ENCODE measurements at places on chromosomes 7 and 10.

DNA sequence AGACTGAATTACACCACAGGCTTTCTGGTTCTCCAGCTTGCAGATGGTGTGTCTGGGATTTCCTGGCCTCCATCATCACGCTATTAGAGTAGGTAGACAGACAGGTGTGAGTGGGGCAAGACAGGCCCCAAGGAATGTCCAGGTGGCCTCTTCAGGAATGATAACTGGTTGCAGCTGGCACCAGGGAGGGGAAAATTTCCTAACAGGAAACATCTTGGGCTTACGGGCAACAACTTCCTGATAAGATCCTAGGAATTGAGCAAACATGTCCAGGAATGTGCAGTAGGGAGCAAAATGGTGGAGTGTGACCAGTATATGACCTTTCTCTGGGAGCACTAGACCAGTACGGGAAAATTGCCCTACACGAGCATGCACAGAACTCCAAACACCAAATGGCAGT, 11.3 kb downstream of the XRCC2 start:
- DNase-seq = no peak

- DNase-seq = peak; percentile 48
Measured at GRCh38 chr10:126905776-126906703, 812 bp downstream of the DOCK1 start.

DNA sequence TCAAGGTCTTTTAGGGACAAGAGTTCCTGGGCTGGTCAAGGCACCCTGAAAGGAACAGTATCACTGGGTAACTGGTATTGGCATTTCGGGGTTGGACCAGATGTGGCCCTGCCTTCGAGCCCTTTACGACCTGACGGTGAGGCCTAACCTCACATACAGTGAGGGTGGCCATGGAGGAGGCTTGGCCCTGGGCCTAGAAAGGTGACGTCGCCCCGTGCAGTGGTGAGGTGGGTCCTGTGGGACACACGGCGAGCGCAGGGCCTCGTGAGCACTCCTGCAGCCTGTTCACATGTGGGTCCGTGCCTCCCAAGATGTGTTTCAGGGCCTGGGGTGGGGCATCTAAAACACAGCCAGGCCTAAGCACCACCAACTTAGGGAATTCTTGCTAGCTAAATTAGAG, 36.1 kb downstream of the CRHR2 start:
- DNase-seq = no peak

GRCh38 chr7:83864551-83864950, 215.6 kb upstream of the SEMA3E start:
- DNase-seq = no peak

GRCh38 chr10:29861811-29862505, 197.4 kb downstream of the JCAD start:
- DNase-seq = no peak

- DNase-seq = no peak
Measured at GRCh38 chr10:49138361-49138891, 4.6 kb upstream of the FAM170B start.

- no peak for DNase-seq
Measured at GRCh38 chr7:135109562-135109961, 38.3 kb upstream of the TMEM140 start.

DNA sequence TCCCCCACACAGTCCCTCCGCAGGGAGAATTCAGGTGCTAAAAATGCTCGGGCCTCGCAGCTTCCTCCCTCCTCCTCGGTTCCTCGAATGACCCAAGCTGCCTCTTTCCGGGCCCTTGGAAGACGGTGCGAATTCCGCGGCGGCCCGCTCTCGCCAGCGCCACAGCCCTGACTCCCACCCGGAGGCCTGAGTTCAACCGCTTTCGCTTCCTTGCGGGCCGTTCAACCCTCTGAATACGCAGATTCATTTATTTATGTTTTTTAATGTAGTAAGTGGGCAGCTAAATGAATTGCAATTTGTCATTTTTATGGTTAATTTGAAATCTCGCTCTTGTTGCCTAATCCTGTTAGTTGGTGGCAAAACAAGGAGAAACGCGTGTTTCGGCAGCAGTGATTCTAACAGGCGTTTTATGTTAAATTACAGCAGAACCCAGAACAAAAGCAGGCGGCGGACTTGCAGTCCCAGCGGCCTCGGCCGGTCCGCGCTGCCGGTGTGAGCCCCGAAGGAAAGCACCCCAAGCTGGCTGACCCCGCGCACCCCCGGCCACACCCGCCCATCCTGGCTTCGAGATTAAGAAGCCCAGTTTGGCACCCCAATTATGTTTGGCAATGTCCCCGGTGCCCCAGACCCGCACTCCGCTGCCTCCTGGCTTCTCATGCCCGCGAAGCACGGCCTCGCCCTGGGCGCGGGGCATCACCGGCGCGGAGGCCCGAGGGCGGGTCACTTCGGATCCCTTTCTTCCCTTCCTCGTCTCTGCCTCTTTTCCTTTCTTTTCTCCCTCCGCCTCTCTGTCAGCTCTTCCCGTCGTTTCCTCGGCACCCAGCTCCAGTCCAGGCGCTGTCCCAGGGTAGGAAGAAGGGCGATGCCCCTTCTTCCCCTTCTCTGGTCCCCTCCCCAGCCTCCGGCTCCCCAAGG, 75.9 kb downstream of the INSIG1 start:
- no peak for DNase-seq

- DNase-seq = no peak
Measured at GRCh38 chr10:93954726-93955363, 38.9 kb upstream of the PLCE1 start.

DNA sequence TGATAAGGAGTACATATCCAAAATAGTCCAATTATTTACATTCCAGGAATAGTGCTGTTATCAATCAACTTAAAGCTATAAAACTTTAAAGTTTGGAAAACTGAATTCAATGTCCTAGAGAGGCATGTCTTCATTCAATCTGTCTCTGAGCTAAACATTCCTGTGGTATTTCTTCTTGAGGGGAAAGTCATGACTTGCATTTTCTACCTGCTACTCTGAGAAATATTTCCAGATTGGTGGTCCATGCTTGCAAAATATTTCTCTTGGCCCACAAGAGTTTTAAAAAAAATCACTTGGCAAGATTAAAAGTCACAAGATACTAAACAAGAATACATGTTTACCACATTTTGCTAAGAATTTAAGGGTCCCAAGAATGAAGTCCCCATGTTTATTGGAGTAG, 63.6 kb upstream of the HGF start:
- DNase-seq = no peak

DNA sequence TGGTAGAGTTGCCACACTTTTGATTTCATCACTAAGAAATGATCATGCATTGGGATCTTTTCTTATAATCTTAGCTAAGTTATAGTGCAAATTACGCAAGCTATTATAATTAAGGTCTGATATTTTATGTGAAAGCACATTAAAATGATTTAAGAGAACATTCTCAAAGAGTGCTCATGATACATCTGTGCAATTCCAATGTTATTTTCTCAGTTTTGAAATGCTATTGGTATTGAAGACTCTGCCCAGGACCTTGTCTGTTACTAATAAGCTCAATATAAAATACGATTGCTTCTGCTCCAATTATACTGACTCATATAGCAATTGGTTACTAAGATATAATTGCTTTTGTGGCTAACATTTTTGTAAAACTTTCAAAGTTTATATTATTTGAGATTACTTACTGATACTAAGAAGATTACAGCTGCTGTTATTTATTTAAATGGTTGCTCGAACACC, 180.9 kb downstream of the ADAM12 start:
- DNase-seq = no peak

DNA sequence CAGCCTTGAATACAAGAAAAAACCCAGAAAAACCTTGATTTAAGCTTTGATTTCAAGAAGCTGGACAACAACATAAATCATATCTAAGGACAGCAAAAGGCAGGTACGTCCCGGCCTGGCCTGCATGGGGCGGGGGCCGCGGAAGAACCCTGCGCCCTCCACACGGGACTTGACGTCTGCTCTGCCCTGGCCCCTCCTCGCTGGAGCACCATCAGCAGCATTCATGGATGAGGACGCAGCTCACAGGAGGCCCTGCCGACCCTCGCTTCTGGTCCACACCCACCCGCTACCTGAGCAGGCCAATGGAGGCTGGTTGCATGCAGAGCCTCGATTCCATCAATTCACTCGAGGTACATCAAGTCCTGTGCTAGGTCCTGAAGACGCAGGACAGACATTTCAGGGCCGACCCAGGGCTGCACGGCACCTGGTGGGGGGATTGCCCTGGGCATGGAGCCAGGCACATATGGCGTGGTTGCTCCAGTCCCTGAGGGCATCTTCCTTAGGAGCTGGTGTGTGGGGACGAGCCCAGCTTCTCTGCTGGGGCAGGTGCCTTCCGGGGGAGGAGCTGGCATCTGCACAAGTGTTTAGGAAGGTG, 63.1 kb upstream of the NKX6-2 start:
- no peak for DNase-seq

GRCh38 chr7:40315277-40315676, 180.5 kb downstream of the SUGCT start:
- no peak for DNase-seq

DNA sequence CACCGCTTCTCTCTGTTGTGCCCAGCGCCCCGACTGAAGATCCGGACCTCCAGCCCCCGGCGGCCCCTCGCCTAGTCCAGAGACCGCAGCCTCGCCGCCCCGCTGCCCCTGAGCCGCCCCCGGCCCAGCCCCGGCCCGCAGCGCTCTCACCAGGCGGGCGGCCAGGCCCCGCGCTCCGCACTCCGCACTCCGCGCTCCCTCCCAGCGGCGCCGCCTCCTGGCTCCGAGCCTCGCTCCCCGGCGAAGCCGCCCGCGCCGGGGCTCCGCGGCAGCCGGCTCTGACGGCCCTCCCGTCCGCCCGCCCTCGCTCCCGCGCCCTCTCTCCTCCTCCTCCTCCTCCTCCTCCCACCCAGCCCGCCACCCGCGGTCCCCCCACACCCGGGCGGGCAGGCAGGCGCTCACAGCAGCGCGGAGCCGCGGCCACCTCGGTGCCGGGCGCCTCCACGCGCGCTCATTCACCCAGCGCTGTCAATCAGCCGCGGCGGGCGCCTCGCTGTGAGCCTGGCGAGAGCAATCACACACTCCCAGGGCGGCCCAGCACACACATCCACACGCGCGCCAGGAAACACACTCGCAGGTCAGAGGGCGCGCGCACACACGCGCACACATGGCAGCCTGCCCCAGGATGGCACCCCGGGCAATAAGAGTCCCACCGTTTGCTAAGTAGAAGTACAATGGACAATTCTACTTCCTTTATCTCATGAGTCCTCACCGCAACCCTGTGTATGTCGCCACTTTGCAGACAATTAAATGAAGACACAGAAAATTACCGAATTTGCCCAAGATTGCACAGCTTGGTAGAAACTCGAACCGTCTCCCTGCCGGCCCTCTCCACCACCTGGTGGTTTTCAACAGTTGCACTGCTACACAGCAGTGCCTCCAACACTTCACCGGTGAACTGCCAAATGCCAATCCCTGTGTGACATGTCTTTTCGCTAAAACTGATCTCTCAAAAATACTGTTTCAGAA, at the start of gene PRRT4:
Gene PRRT4 (minus strand): TSS at position 280 of the 969 bp plus-strand sequence.
- DNase-seq = no peak

GRCh38 chr10:11886851-11887250, 63.7 kb downstream of the PROSER2 start:
- DNase-seq = no peak

DNA sequence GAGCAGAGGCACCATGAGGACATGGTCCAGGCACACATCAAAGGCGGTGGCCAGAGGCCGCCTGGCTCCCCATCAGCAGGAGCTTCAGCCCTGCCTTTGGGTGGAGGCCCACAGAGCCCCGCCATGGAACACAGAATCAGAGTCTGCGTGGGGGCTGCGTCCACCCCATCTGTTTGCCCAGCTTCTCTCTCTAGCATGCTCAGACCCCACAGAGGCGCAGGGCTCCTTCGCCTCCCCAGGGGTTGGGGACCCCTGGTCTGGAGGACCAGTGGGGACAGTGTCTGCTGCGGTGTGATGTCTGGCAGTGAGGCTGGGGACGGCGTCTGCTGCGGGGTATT, 321.9 kb downstream of the PTPRN2 start:
- no peak for DNase-seq

GRCh38 chr10:34854147-34854601, 39.1 kb upstream of the PARD3 start:
- DNase-seq = no peak

- DNase-seq = no peak
Measured at GRCh38 chr10:100812978-100813377, 67.6 kb downstream of the PAX2 start.

GRCh38 chr10:128860574-128860973, 606.5 kb upstream of the MGMT start:
- DNase-seq = no peak

- no peak for DNase-seq
Measured at GRCh38 chr10:132783940-132784865, 1.7 kb downstream of the NKX6-2 start.

DNA sequence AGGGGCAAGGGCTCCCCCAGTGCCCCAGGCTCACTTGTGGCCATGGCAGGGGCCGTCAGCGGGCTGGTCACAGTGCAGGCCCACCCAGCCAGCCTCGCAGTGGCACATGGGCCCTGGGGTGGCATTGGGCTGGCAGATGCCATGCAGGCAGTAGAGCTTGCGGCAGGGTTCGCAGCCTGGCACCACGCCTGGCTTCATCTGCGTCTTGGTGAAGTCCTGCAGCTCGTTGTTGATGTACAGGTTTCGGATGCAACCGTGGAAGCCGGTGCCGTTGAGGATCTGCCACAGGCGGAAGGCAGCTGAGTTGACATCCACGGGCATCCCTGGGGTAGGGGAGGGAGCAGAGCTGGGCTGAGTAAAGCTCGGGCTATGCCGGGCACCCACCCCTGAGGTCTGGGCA, 170.6 kb downstream of the LCOR start:
- no peak for DNase-seq

DNA sequence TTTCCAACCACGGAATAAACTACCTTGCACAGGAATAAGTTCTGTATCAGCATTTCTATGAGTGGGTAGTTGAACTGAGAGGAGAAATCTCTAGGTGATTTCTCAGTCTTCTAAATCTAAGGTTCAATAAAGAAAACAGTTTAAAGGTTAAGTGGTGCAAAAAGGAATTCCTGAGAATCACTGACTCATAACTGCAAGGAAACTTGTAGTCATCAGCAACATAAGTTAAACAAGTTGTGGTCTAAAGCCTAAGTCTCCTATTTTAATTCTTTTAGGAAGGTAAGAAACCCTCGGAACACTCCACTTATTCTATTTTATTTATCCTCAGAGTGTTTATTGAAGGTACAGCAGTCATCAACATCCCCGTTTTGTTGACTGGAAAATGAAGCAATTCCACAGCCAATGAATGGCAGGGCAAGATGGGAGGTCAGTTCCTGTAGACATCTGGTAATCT, 92.4 kb upstream of the PIK3CG start:
- no peak for DNase-seq

- DNase-seq = no peak
Measured at GRCh38 chr10:13268841-13269240, 31.0 kb downstream of the PHYH start.

DNA sequence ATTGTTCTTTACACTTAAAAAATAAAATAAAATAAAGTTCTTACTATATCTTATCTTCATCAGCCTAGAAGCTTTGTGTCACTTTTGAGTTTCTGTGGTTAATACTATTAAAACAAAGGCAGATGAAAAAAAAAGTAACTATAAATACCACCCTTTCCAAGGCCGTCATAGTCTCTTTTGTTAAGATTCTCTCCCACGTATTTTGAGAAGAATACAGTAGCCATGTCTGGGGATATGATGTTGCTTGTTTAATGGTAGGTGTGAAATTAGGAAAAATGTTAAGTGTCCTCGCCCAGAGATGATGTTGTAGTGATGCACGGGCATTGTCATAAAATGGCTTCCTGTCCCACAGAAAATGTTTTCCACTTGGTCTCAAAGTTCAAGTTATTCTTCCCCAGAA, 223.9 kb downstream of the NEBL start:
- DNase-seq = no peak

- DNase-seq = no peak
Measured at GRCh38 chr7:135560631-135561030, 2.9 kb downstream of the NUP205 start.

- no peak for DNase-seq
Measured at GRCh38 chr10:66680886-66681285, 244.9 kb upstream of the LRRTM3 start.

All from hypothalamus (tissue), 51 donors.